ENCODE measurements at places on chromosomes 2 and 18.

DNA sequence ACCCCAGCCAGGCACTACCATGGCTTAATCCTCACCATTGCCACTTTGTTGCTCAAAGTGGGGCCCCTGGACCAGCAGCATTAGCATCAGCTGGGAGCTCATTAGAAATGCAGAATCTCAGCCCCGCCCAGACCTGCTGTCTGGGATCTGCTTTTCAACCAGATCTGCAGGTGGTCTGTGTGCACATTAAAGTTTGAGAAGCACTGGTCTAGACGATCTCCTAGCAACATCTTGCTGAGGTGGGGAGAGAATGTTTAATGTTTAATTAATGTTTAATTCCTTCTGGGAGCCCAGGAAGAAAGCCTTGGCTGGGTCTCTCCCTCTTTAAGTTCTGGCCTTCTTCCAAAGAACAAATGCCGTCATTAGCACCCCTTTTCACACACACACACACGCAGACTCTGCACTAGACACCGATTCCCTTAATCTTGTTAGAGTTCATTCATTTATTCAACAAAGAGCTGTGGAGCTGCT is 53.7 kb downstream of the EDAR start:
- peak; percentile 74 for DNase-seq

- no peak for DNase-seq
Measured at GRCh38 chr2:217953011-217953481, 49.7 kb downstream of the TNS1 start.

GRCh38 chr18:23725827-23726661 is 36.8 kb downstream of the LAMA3 start:
- DNase-seq, result no peak

DNA sequence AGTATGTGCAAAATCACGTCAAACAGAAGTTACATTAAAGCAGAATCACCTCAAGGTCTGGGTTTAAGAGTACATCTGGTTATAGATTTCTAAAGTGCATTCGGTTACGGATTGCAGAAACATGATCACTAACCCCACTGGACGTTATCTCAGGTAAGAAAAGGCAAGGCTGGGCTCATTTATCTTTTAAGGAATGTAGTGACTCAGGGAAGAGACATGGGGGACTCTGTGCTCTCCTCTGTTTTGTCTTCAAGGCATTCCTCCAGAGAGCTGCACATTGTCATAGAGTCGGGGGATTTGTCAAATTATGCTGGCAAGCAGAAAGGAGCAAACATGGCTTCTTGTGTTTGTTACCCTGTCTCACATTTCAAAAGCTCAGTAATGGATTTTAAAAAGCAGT is 14.3 kb downstream of the WDSUB1 start:
- no peak for DNase-seq

DNA sequence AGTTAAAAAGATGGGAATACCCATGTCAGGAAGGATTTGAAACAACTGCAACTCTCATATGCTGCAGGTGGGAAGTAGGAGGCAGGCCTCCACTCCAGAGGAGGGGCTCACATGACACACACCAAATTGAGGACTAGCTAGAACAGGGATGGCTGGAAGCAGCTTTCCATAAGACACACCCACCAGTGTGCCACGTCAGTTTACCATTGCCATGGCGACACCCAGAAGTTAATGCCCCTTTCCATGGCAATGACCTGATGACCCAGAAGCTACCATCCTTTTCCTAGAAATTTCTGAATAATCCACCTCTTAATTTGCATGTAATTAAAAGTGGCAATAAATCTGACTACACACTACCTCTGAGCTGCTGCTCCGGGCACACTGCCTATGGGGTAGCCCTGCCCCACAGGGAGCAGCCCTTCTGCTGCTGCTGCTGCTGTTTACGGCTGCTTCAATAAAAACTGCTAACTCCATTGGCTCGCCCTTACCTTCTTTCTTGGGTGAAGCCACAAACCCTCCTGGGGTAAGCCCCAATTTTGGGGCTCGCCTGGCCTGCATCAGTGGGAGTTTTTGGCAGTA is 89.4 kb downstream of the RRM2 start:
- DNase-seq, result no peak

GRCh38 chr2:33275689-33276444 is 200.6 kb upstream of the RASGRP3 start:
- no peak for DNase-seq

DNA sequence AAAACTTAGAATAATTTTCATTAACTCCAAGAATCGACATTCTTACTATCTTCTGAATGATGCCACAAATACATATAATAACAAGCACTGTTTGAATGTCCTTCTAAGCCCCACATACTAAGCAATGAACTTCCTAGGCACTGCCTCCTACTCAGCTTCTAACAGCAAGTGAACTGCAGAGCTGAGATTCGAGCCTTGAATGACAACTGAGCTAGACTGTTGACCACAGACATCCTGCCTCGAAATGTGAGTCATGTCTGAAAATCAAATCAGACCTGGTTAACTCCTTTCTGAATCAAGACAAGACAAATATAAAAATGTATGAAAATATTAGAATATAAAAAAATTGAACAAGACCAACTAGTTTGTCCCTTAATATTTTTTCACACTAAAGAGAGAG is 108.1 kb downstream of the MYT1L start:
- DNase-seq, result no peak

All from H7 (cell line).